ENCODE measurements at places on chromosomes 1 and 21.
A peak's percentile ranks its signal among the peaks of the same experiment; 100 is the strongest.

DNA sequence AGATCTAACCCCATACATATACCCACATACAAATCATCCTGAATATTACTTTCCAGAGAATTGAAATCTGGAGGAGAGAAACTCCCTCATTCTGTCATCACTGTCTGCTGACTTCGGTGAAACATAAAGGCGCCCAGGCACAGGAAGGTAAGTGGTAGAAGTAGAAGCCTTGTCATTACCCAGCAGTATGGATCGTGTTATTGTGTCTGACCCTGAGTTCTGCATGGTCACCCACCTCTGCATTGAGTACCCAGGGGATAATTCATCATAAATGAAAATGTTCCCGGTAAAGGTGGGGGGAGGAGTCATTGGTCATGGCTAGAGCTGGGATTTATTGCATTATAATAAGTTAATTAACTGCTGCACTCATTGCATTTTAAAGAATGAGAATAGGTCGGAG lies 342.6 kb upstream of the PKN2 start:
- DNase-seq = no peak

- no peak for DNase-seq
Measured at GRCh38 chr1:203362720-203363025, 11.8 kb upstream of the FMOD start.

GRCh38 chr1:190320952-190321351 lies 156.7 kb downstream of the BRINP3 start:
- no peak for DNase-seq

GRCh38 chr21:32338209-32338921 lies 39.7 kb downstream of the MRAP start:
- DNase-seq = no peak

GRCh38 chr1:51019811-51020210 lies 49.8 kb downstream of the CDKN2C start:
- DNase-seq = no peak

DNA sequence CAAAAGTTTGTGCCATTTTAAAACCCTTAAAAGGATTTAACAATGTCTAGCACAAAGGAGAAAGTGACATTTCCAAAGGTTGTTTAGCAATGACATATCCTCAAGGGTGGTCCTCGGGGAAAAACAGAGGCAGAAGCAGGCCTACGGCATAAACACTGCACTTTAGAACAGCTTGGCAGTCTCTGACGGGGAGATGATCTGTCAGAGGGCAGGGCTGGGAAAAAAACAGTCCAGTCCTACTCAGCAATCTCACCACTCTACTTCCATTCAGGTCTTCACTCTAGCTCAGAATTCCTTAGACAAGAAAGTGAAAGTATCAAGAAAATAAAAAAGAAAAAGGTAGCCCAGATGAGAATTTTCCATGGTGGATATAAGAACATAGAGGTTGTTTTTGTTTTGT lies 4.1 kb downstream of the CRYZ start:
- DNase-seq = no peak

DNA sequence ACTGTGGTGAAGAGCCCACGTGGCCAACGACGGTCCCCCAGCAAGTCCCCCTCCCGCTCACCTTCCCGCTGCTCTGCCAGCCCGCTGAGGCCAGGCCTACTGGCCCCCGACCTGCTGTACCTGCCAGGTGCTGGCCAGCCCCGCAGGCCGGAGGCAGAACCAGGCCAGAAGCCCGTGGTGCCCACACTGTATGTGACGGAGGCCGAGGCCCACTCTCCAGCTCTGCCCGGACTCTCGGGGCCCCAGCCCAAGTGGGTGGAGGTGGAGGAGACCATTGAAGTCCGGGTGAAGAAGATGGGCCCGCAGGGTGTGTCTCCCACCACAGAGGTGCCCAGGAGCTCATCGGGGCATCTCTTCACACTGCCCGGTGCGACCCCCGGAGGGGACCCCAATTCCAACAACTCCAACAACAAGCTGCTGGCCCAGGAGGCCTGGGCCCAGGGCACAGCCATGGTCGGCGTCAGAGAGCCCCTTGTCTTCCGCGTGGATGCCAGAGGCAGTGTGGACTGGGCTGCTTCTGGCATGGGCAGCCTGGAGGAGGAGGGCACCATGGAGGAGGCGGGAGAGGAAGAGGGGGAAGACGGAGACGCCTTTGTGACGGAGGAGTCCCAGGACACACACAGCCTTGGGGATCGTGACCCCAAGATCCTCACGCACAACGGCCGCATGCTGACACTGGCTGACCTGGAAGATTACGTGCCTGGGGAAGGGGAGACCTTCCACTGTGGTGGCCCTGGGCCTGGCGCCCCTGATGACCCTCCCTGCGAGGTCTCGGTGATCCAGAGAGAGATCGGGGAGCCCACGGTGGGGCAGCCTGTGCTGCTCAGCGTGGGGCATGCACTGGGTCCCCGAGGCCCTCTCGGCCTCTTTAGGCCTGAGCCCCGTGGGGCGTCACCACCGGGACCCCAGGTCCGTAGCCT lies 46.8 kb downstream of the TRIM11 start:
- no peak for DNase-seq

DNA sequence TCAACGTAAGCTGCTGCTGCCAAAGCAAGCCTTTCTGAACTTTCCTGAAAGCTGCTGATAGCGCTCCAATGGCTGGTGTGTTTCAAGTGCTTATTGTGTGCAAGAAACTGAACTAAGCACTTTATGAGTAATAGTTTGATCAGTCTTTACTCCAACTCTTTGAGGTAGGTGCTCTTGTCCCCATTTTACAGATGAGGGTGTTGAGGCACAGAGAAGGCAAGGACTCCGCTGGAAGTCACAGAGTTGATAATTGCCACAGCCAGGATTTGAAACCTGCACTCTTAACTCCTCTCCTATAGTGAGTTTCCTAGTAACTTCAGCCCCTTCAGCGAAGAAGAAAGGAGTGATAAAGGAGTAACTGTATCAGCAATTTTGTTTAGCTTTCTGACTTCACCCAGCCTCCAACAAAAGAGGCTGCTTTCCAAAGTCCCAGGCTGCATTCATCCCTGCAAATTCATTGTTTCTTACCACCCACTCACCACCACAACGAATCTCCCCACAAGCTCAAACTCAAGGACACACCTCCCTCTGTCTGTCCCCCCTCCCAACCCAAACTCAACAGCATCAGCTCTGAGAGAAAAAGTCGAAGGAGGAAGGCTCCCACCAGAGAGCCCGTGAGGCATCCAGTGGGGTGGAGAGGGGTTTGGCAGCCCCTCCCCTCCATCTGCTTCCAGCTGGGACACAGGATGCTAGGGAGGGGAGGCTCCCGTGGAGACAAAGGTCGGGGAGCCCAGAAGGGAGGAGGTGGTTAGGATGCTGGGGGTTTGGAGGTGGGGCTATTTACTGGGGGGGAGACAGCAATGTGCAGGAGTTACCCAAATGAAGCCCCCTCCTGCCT lies 139.6 kb downstream of the NAV1 start:
- DNase-seq = no peak

GRCh38 chr1:155009221-155009711 lies 6.7 kb downstream of the ZBTB7B start:
- DNase-seq = no peak

DNA sequence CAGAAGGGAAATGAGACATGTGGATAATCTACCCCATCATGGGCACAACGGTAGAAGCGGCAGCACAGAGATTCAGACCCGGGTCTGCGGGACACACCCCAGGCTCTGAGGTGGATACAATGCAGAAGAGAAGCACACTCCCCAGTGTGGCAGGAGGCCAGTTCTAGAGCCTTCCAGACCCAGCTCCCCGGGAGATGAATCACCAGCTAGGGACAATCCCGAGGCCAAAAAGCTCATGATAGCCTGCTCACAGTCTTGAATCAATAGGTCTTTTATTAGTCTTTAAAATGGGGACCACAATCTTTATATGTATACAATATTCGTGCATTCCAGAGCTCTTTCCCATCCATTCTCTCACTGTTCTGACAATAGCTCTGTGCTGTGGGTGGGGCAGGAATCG lies 57.3 kb upstream of the DIRAS3 start:
- DNase-seq = peak; percentile 32

- DNase-seq = no peak
Measured at GRCh38 chr1:61561666-61562065, 163.3 kb downstream of the TM2D1 start.

- peak; percentile 98 for DNase-seq
Measured at GRCh38 chr1:228902781-228903433, 167.6 kb downstream of the RHOU start.

GRCh38 chr1:111441573-111442192 lies 7.4 kb downstream of the WDR77 start:
- peak; percentile 14 for DNase-seq

DNA sequence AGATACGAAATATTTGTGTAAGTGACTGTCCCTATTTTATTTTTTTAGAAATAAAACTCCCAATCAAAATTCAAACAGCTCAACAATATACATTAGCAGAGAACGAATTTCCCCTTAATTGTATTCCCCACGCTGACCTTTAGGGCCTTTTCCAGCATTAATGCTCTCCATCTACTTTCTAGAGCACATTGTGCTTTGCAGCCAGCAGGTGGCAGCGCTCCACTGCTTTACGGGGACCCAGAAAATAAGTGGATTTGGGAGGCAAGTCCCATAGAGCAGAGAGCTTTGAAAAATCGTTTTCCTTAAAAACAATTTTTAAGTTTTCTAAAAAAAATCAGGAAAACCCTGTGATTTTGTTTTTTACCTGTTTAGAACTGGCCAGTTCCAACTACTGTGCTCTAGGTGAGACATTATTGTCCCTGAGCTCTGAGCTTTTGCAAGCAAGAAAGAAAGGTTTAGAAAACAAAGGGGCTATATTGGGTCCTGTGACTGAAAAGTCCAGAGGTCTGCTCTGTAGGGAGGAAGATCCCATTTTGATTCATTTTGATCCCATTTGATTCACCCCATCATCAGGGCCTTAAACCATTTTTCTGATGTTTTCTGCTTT lies 144.4 kb upstream of the ZNF644 start:
- DNase-seq = peak; percentile 58

DNA sequence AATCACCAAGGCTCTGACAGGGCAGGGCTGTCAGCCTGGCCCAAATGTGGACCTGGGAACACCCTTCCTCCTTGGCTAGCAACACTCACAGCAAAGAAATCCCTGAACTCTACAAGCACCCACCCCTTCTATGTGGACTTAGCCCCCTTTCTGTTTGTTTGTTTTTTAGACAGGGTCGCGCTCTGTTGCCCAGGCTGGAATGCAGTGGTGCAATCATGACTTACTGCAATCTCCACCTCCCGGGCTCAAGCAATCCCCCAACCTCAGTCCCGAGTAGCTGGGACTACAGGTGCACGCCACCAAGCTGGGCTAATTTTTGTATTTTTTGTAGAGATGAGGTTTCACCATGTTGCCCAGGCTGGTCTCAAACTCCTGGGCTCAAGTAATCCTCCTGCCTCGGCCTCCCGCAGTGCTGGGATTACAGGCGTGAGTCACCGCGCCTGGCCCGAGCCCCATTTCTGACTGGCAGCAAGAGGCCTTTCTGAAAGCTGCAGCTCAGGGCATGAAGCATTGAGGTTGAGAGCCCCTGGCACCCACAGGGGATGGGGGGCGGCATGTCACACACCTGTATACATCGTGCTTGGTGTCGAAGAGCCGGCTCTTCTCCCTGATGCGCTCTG lies 16.2 kb downstream of the RIPK4 start:
- peak; percentile 23 for DNase-seq
